GM04503 (cell line): ENCODE measurements at places on chromosomes 6 and 20.

GRCh38 chr6:166351715-166352285 lies 9.5 kb upstream of the SFT2D1 start:
- DNase-seq: no peak

GRCh38 chr6:43271944-43272343 lies 26.1 kb upstream of the SLC22A7 start:
- no peak for DNase-seq

- DNase-seq: no peak
Measured at GRCh38 chr20:33460711-33461110, 17.1 kb upstream of the SNTA1 start.

DNA sequence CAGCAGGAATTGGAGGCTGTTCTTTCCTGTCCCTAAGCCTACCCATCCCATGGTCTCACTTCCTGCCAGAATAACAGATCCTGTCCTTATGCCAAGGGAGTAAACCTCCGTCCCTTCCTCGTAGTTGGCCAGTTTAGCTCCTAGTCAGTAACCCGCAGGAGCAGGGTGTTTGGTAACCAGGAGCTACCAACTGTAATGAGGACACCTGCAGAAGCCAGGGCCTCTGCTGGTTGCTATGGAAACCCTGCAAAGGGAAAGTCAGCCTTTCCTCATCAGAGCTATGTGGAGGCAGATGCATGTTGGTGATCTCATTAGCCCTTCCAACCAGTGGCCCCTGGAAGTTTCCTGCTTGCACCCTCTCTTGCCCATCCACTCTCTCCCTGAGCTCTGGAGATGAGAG lies 368.2 kb upstream of the SULF2 start:
- no peak for DNase-seq

- no peak for DNase-seq
Measured at GRCh38 chr6:71119560-71119959, 162.7 kb upstream of the B3GAT2 start.

- DNase-seq: no peak
Measured at GRCh38 chr6:111074311-111074710, 13.0 kb upstream of the SLC16A10 start.

- DNase-seq: no peak
Measured at GRCh38 chr6:13813621-13814175, 659 bp downstream of the MCUR1 start.

- DNase-seq: peak; percentile 19
Measured at GRCh38 chr20:52230409-52230808, 38.8 kb upstream of the ZFP64 start.

- DNase-seq: no peak
Measured at GRCh38 chr6:165468340-165469235, 159.2 kb upstream of the C6orf118 start.

- DNase-seq: no peak
Measured at GRCh38 chr6:108566406-108566805, 5.7 kb downstream of the FOXO3 start.

DNA sequence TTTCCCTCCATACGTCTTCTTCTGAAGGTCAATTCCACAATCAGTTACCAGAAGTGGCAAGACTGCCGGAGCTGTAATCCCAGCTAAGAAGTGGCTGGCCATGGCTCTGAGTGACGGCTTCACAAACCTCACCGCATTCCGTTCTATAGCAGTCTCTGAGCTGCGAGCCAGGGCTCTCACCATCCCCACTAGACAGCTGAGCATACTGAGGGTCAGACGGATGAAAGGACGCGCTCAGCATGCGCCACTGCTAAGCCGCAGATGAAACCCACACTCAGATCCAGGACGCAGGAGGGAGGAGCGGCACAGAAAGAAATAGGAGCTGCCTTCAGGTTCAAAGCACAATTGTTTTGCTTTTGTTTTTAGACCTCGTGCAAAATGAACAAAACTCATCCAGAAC lies 97.9 kb downstream of the ANKRD60 start:
- no peak for DNase-seq

- no peak for DNase-seq
Measured at GRCh38 chr6:144657691-144658090, 372.6 kb downstream of the UTRN start.
